ENCODE measurements at places on chromosomes 5 and 9. TPM values are rescaled to one million over a fixed set of nuclear protein-coding genes. Genes with fewer than 3 reads are reported as not detected.

Gene OGN
- total RNA-seq = not detected

Gene FBLL1
- total RNA-seq = not detected

Gene EPB41L4B
- total RNA-seq = 6.5 TPM

Gene SPINK7
- total RNA-seq = not detected

Gene TUSC1
- 10.6 TPM for total RNA-seq

Gene CDO1
- 0.18 TPM for total RNA-seq

Gene SLC45A2
- total RNA-seq = not detected

Gene MUSK
- not detected for total RNA-seq

Gene PAIP1
- 74.7 TPM for total RNA-seq

Gene CCDC152
- 2.8 TPM for total RNA-seq

Measured in foreskin keratinocyte (primary cell).